ENCODE measurements at places on chromosomes 12 and 14. TPM values are rescaled to one million over a fixed set of nuclear protein-coding genes. Genes with fewer than 3 reads are reported as not detected.

RNASE1 gene
- total RNA-seq: not detected

RNU4-1 gene
- total RNA-seq: 2,875 TPM

PLCZ1 gene
- total RNA-seq: not detected

PNP gene
- total RNA-seq: 17.0 TPM

TAS2R42 gene
- total RNA-seq: not detected

FOXA1 gene
- total RNA-seq: not detected

P2RX7 gene
- 0.08 TPM for total RNA-seq

GRCh38 chr12:77521508-77522115, 309.1 kb upstream of the NAV3 start:
- DNase-seq: no peak

- no peak for DNase-seq
Observed at GRCh38 chr12:54452628-54453027, 20.8 kb downstream of the GTSF1 start.

DNA sequence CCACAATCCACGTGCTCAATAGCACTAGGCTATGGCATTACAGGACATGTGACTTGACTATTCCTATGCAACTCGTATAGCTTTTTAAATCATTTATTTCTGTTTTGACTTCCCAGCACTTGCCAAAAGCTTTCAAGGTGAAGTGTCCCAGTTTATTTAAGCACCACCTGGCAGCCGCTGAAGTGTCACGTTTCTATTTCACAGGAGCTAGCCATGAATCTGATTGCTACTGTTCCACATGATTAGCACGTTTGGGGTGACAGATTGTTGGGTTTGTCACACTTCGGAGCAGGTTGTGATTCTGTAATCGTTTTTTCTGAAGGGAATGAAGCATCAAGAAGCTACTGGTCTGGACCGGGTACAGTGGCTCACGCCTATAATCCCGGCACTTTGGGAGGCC, 39.9 kb upstream of the BICDL1 start:
- DNase-seq: no peak

GRCh38 chr12:124906606-124907261, 7.7 kb downstream of the UBC start:
- peak; percentile 90 for DNase-seq

DNA sequence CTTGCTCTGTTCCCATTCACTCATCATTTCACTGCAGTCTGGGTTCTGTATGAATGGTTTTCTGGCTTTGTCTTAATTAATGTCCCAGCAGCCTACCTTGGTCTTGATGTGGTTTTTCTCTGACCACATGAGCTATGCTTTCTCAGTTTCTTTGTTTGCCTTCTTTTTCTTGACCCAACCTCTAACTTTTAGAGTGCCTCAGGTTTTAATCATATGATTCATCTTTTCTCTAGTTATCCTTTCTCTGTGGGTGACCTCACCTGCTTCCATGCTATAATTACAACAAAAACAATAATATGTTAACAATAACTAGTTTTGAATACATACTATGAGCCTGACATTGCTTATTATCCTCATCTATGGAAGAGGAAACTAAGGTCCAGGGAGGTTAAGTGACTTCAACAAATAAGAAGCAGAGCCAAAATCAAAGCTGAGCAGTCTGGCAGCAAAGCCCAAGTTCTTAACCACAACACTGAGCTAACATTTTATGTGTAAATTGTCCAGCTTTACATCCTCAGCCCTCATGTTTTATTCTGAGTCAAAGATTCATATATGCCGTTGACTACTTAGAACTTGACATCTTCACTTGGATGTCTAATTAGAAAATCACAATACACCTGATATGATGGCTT, 4.7 kb upstream of the EPYC start:
- no peak for DNase-seq

GRCh38 chr12:15788233-15789219, 662 bp downstream of the EPS8 start:
- DNase-seq: peak; percentile 85

- DNase-seq: no peak
Observed at GRCh38 chr12:53208877-53209463, 1.9 kb upstream of the ITGB7 start.

DNA sequence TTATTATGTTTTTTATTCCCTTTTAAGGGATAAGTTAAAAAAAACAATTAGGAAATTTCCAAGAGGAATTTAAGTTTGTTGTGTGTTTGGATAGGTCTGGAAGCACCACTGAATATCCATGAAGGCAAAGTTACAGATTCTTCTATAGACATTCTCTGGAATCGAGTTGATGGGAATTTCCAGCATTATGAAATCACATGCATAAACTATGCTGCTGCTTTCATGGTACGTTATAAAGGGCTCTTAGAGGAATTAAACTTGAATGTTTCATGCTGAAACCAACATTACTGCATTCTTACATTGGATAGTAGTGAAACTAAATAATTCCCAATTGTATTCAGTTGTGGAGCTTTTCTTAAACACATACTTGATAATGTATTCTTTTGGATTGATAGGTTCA, 21.5 kb upstream of the PTPRQ start:
- DNase-seq: no peak

DNA sequence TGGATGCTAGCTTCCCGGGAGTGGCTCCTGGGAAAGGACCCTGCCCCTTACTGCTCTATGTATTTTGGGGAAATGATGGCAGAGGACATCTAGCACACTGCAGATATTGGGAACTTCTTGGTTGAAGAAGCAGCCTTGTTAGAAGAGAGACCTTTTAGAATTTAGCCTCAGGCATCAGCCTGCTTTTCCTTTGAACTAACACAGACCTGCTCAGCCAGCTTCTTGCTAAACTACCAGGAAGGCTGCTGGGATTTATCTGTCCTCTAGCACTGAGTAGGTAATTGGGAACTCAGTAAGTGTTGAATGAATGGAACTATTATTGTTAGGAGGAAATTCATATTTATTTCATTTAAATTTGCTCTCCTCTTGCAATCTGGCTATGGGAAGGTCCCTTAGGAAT, 77.3 kb downstream of the DRAM1 start:
- DNase-seq: no peak

DNA sequence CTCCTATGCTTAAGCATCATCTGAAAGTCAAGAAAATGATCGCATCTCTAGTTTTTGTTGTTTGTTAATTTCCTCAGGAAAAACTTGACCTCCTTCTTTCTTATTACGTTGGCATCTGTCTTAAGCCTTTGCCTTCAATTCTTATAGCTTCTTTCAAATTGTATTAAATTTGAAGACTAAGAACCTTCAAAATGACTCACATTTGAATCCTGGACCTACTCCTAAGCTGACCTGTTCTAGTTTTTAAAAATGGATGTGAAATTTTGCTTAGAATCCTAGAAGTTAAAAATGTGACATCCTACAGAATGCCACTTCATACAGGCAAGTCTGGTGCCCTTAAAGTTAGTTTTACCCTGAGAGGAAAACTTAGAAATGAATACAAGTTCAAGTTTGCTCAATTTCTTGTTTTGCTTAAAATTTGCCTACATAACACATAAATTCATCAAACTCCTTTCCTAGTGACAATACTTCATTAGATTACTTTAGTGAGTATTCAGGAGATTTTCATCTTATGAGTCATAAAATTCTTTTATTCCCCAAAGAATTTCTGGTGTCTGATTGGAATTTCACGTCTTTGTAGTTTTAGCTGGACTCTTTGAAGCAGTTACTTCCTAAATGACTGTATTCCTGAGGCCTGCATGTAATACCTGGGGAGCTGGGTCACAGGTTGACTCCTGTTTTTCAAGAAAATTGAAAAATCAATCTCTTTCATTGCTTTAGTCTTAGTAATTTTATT, 152.3 kb downstream of the MSRB3 start:
- no peak for DNase-seq

- DNase-seq: no peak
Observed at GRCh38 chr14:56794557-56795283, 15.6 kb downstream of the OTX2 start.

DNA sequence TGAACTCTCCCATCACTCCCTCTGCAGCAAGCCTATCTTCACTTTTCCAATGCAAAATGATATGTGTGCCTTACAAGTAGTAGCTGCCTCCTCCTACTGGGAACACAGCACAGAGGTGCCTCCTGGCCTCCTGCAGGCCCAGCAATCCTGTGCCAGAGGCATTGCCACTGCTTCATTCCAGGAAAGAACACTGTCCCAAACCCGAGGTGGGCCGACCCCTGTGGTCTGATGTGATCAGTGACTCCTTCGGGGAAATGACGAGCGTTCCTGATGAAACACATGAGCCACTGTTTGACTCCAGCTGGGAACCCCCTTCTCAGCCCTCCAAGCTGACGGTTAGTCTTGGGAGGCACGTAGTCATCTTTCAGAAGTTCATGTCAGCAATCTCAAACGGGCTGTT, 19.5 kb downstream of the PSMC1 start:
- DNase-seq: no peak

GRCh38 chr12:54054742-54055194, 1.1 kb downstream of the HOXC4 start:
- no peak for DNase-seq

- peak; percentile 83 for DNase-seq
Observed at GRCh38 chr14:101601606-101602465, 40.5 kb downstream of the DIO3 start.

DNA sequence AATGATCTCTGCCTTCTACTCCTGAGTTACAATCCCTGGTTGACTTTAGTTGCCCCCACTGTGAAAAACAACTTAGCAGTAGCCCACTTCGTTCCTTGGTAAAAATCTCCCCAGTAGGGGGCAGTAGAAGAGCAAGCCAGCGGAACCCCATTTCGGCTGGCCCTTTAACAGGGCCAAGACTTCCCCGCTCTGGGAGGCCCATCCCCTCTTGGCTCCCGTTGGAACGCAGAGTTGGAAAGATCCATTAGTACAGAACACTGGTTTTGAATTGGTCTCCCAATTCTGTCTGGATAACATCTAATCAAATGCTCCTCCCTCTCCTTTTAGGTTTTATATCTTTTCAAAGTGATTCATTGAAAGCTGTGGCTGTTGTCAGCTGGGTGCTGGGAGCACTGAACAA, 1133.3 kb downstream of the BCL11B start:
- no peak for DNase-seq

DNA sequence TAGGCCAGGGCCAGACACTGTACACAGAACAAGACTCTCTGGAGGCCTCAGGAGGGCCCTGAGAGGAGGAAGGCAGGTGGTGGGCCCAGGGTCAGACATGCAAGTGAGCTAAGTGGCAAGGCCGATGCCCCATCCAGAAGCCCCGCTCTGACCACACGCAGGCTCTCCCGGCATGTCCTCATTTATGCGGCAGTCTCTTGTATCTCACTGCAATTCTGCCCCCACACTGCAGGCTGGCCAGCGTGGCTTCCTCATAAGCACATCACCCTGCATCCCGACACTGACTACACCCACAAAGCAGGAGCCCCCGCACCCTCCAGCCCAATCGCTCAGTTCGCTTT, 17.5 kb downstream of the SSH1 start:
- DNase-seq: no peak

- no peak for DNase-seq
Observed at GRCh38 chr12:14618983-14619382, 51.3 kb upstream of the PLBD1 start.
